RPMI7951 (cell line): ENCODE measurements at places on chromosomes 12 and 14. TPM values are rescaled to one million over a fixed set of nuclear protein-coding genes. Genes with fewer than 3 reads are reported as not detected.

Gene DNAI7
- total RNA-seq, result 0.12 TPM in 1 of 2 replicates, not detected in the other

Gene SERPINA3
- 0.96 and 1.5 TPM in 2 replicates for total RNA-seq

Gene DCTN2
- total RNA-seq, result 123 and 155 TPM in 2 replicates

Gene TTC9
- 0.10 TPM in 1 of 2 replicates, not detected in the other for total RNA-seq

Gene TBX3
- 51.4 and 61.6 TPM in 2 replicates for total RNA-seq

- DNase-seq, result no peak
Measured at GRCh38 chr12:129530517-129530916, 373.3 kb downstream of the TMEM132D start.

- DNase-seq, result no peak
Measured at GRCh38 chr14:55739967-55740648, 160.1 kb downstream of the KTN1 start.

- no peak for DNase-seq
Measured at GRCh38 chr12:116416166-116416565, 138.7 kb upstream of the MED13L start.

DNA sequence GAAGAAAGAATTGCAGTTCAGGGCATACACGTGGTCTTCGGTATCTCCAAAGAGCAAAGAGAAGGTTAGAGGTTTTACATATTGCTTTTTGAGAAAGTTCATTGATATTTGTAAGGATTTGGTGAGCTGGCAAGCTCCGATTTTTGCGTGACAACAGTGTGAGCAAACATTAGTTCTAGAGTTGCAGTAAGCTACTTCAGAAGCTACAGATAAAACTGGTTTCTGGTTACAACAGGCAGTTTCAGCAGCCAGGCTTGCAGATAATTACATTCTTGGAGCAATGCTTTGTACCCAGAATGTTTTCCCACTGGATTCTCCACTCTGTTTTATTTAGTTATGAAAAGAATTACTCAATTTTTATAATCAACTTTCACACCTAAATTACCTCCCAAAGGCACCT, 28.2 kb downstream of the KLRK1 start:
- DNase-seq, result no peak

DNA sequence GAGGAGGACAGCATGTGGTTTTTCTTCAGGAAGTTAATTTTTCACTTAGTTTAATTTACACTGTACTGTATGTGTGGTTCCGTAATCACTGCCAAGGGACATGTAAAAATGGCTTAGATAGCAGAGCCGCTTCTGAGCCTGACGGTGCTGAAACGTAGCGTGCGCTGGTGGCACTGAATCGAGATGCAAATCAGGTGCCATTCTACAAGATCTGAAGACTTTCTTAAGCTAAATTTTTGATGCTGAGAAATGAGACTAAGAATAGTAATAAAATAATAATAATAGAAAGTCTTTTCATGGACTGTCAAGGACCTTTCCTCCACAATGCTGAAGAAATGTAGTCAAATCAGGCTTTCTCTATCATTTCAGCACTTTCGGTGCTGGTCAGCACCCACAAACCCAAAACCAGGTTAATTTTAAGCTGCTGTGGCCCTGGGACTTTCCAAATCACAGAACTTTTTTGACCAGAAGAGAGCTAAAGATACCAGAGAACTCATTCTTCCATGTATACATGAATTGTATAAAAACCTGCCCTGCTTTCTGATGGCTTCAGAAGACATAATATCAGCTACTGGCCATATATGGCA, 183.3 kb upstream of the LMO3 start:
- DNase-seq, result no peak

GRCh38 chr12:95002754-95003153, 743 bp downstream of the NDUFA12 start:
- DNase-seq, result no peak

GRCh38 chr12:119780786-119781434, 96.2 kb downstream of the CIT start:
- peak; percentile 34 for DNase-seq

DNA sequence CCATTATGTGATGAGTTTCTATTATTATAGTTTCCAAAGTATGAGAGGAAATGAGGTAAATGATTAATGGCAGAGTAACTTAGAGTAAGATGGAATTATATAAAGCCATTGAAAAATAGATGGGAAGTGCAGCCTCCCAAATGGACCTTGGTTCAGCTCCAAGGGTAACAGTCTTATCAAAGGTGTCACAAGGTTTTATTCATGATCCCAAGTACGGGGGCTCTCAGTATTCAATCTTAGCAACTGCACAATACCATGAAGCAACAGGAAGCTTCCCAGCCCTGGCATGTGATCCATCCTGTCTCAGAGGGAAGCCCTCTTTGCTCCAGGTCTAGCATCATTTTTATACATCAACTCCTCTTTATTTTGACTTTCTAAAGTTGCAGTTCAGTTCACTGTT, 948.2 kb downstream of the GALC start:
- DNase-seq, result no peak

DNA sequence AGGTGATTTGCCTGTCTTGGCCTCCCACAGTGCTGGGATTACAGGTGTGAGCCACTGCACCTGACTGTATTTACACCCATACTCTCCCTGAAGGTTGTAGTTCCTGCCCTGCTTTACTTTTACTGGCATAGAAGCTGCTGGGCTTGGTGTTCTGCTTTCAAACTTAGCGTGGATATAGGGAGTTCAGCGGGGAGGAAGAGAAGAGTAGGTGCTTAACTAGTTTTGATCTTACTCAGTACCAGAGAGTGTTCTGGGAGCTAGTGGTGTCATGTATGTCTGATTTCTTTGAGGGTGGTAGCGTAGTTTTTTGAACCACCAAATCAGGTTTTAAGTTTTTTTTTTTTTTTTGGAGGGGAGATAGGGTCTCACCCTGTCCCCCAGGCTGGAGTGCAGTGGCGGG, 13.8 kb downstream of the RCOR1 start:
- DNase-seq, result no peak

DNA sequence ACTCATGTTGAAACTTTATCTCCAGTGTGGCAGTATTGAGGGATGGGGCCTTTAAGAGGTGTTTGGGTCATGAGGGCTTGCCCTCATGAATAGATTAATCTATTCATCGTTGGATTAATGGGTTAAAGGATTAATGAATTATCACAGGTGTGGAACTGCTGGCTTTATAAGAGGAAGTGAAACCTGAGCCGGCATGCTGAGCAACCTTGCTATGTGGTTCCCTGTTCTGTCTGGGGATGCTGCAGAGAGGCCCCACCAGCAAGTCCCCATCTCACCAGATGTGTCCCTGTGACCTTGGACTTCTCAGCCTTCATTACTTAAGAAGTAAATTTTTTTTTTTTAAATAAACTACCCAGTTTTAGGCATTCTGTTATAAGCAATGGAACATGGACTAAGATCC, 109.6 kb downstream of the DYRK2 start:
- no peak for DNase-seq

DNA sequence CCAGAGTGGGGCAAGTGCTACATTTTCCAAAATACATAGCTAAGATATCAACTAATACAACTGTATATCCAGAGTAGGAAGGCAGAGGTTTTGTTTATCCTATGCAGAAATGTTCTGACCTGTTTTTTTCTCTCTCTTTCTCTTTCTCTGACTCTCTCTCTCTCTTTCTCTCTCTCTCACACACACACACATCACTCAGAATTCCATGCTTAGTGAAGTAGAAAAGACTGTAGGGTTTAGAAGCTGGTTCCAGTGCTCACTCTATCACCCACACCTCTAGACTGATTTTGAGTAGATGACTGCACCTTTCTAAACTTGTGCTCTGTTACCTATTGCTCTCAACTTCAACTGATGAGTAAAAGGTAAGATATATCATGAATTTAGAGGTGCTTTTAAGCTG, 356.7 kb downstream of the LRIG3 start:
- no peak for DNase-seq

DNA sequence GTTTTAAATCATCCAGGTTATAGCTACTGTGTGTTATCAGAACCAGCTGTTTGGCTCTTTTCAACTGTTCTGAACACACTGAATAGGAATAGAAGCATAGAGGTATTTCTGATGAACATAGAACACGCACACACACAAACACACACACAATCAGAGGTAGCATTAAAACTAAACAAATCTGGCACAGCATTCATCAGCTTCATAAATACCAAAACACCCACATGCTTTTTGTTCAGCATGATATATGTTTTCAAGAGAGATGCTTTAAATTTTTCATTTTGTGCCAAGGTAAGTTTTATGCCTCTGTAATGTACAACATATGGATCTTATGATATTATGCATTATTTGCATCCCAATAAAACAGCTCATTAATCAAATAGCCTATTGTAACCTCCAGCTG, 208.6 kb downstream of the GALC start:
- no peak for DNase-seq

DNA sequence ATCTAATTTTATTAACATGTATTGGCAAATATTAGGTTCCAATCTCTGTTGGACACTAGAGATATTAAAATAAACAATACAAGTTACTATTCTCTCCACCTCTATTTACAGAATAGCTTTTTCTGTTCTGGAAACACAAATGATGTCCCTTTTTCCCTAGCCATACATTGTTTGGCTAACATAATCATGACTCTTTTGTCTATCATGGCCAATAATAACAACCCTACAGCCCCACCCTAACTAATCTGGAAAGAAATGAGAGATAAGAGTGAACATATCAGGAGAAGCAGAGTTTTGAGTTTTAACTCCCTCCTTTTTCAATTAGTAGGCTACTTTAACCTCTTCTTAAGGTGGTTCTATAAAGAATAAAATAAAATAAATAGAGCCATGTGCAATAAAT, 40.2 kb downstream of the RASSF9 start:
- no peak for DNase-seq
